ENCODE measurements at places on chromosomes 3 and 15.

GRCh38 chr3:27500035-27500434 lies 15.9 kb upstream of the SLC4A7 start:
- DNase-seq: no peak

- no peak for DNase-seq
Measured at GRCh38 chr15:78224023-78224411, 10.3 kb downstream of the ACSBG1 start.

DNA sequence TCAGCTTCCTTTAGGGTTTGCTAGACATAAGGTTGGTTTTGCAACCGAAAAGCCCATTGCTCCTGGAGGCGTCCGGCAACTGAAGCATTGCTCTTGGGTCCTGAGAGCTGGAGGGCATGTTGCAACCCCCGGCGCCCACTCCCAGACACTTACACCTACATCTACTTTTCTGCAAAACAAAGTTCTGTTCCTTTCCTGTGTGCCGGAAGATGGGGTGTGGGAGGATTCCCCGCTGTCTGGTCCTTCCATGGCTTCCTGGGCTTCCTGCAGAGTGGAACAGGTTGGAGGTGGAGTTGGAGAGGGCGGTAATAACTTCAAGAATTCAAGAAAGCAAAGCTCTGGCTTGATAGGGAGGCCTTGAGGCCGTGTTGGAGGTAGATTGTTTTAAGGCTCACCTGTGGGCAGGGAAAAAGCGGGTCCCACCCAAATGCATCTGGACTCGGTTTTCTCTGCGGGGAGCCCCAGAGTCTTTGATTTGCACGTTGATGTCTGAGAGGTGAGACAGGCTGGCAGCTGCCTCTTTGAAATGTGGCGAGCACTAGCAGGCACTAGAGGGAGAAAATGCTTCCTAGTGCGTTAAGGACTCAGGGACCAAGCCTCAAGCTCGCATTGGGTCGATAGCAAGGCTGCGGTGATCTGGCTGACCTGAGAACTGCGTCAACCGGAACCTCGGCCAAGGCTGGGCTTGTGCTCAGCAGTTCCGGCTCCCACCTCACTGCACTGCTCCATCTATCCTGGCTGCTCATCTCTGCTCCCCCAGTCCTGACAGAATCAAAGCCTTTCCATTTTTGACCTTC lies 39.5 kb downstream of the NR2F2 start:
- DNase-seq: no peak

DNA sequence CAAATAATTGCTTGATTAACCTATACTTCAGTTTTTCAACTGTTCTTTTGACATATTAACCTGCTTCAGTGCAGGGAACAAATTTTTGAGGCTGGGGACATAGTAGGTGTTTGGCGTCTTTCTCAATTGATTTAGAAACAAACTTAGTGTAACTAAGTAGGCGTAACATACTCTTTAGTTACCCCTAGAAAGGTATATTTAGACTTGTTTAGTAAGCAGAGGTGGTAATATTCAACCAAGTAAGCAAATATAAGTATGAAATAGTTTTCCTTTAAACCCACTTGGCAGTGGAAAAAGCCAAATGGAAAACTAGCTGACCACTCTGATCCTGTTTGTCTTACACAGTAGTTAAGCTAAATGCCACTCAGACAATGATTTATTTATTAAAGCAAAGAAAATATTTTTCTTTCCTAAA lies 113.2 kb downstream of the MBNL1 start:
- DNase-seq: no peak

GRCh38 chr3:45371621-45372020 lies 16.8 kb upstream of the LARS2 start:
- DNase-seq: no peak

DNA sequence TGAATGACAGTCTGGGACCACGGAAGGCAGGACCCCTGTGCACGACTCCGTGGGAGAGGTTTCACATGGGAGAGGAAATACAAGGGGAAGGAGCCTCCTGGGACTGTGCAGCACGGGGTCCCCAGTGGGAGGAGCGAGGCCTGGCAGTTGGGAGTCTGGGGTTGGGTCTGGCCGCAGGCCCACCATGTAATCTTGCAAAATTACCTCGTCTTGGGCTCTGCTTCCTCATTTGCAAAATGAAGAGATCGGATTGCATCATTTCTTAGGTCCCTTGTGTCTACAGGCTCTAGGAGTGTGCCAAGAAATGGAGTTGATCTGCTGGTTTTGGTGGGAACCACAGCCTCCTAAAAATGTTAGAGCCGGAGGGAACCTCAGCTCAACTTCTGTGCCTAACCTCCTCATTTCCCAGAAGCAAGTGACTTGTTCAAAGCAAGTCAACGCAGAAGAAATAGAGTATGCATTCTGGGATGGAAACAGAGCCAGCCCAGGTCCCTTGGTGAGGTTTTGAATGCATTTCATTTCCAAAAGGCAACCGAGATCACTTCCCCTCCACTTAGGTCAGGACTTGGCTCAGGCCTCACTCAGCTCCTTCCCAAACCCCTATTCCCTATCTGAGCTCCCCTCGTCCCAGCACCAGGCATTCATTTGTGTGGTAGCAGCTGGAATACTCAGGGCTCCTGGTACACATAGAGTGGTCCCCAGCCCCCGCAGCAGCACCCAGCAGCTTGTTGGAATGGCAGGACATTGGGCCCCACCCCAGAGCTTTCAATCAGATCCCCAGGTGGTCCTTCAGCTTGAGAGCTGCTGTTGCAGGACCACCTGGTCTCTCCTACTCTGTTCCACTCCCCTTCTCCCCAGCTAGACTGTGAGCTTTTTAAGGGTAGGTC lies 267.7 kb downstream of the XXYLT1 start:
- DNase-seq: no peak

DNA sequence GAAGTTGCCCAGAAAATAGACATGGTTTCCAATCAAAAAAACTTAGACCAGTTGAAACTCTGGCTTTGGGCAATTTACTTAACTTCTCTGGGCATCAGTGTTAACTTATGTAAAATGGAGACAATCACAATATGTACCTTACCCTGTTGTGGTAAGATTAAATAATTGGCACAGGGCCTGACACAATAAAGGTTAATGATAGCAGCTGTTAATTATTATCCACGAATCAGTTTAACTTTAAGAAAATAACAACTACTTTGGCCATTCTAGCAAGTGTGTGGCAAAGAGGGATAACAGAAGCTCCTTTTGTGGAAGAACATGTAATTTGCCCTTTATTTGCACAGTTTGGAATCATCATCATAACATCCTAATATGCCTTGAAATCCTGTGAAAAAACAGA lies 787.6 kb downstream of the FHIT start:
- DNase-seq: no peak

DNA sequence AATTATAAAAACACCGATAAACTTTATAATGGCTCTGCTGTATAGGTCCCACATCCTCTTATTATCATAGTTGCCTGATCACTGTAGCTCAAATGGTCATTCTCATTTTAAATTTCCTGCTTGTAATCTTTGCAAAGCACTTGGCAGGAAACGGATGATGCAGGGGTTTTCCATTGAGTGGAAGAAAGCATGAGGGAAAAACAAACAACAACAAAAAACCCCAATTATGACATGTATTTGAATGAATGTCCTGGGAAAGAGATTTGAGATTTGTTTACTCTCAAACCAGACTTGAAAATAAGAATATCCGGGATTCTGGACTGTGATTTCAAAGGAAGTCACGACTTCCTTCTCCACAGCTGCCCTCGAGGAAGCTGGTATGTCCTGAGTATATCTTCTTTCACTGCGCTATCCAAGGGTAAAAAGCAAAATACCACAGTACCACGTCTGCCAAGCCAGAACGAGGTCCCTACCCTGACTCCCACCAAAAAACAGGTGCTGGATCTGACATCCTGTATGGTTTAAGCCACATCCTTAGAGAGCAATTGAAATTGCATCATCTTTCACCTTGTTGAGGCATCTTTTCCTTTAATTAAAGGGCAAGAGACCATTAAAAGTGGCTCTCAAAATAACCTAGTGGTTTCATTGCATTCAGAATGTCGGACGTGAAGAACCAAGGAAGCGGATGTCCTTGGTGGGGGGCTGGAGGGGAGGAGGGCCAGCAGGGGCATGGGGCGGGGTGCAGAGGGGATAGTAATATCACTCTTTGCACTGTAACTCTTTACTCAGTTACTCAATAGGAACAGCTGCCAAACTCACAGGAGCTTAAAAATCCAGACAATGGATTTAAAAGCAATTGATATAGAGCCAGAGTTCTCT lies 13.5 kb upstream of the TIPIN start:
- DNase-seq: peak; percentile 3

- no peak for DNase-seq
Measured at GRCh38 chr3:27729325-27729724, 7.2 kb upstream of the EOMES start.

DNA sequence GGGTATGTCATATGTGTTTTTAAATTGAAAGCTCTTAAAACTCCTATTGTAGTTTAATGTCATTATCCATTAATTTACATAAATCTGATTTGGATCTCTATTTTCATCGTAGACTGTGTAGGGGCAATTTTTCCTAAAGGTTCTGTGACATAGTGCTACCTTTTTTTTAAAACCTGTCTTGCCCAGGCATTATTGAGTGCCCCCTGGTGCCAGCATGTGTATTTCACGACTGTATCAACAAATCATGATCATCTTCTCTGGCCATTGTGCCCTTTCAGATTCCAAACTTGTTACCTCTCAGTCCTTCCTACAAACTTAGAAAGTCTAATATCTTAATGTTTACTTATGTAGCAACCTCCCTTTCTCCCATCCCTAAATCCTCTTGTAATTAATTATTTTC lies 97.2 kb upstream of the FLNB start:
- no peak for DNase-seq

DNA sequence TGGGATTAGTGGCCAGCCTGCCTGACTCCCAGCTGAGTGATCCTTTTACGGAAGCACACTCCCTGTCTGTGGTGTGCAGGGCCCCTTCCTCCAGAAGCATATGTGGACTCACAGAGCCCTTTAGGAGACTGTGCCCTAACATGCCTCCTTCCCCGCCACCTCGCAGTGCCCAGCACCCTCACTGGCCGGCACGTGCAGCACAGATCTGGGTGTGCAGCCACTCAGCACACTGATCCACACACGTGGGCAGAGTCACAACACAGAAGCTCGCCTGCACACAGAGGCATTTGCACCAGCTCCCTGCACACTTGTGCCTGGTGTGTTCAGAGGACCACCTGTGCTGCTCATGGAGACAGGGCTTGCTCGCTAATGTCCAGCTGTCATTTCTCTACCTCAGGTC lies 23.6 kb upstream of the CSPG4 start:
- DNase-seq: no peak

GRCh38 chr15:68681836-68682235 lies 103.0 kb downstream of the CORO2B start:
- no peak for DNase-seq

- DNase-seq: no peak
Measured at GRCh38 chr15:34650177-34650576, 66.7 kb upstream of the GOLGA8B start.

- peak; percentile 95 for DNase-seq
Measured at GRCh38 chr15:36177590-36178302, 401.7 kb upstream of the CDIN1 start.

- peak; percentile 93 for DNase-seq
Measured at GRCh38 chr15:61327019-61327631, 98.0 kb upstream of the RORA start.

GRCh38 chr15:75662823-75663519 lies 15.3 kb downstream of the SNX33 start:
- DNase-seq: no peak

DNA sequence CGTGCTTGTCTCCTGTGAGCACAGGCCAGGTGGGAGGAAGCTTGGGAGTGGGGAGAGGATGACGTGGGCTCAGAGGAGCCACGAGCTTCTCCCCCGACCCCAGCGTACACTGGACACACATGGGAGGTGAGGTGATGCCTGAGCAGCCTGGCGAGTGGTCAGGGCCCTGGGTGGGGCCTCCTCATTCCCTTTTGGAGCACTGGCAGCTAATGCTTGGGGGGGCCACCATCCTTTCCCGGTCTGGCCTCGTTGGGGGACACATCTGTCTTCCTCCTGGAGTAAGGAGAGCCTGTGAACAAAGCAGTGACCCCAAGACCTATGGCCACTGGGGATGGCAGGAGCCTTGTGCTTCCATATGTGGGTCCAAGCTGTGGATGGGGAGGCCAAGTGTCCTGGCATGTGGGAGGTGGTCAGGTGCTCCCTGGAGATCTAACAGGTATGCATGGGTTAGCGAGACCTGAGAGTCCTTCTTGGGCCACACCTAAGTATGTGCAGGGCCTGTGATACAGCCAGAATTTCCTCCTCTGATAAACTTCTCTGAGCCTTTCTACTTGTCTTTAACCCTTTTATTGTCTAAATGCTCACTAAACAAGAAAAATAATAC lies 9.5 kb downstream of the KLF13 start:
- no peak for DNase-seq

- DNase-seq: no peak
Measured at GRCh38 chr15:98676586-98677270, 28.4 kb downstream of the IGF1R start.

- DNase-seq: no peak
Measured at GRCh38 chr3:112085735-112086075, 484 bp upstream of the C3orf52 start.

DNA sequence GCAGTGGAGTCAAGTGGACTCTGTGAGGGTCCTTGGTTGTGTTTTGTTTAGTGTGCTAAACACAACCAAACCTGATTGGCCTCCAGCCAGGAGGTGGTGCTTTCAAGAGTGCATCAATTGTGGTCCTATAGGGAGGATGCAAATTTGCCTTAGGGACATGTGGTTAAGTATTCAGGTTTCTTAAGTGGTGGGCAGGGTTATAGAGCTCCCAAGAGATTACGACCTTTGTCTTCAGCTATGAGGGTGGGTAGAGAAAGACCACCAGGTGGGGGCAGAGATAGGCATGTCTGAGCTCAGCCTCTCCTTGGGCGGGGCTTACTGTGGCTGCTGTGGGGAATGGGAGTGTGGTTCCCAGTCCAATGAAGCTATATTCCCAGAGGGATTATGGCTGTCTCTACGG lies 186.6 kb downstream of the SQOR start:
- no peak for DNase-seq

GRCh38 chr3:14957153-14957552 lies 9.8 kb downstream of the NR2C2 start:
- no peak for DNase-seq

DNA sequence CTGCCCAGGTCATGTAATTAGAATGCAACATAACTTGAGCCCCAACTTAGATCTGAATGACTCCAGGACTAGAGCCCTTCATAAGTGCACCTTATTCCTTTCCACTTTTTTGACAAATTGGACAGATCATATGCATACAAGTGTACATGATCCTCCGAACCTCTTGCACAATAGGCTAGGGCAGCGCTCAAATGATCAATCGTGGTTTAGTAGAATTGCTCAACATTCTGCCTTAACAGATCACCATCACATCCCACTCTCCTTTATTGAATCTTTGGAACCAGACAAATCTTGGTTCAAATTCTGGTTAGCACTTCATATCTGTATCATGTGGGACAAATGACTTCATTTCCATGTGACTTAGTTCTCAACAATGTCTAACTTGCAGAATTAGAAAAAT lies 106.8 kb upstream of the CDIN1 start:
- no peak for DNase-seq

DNA sequence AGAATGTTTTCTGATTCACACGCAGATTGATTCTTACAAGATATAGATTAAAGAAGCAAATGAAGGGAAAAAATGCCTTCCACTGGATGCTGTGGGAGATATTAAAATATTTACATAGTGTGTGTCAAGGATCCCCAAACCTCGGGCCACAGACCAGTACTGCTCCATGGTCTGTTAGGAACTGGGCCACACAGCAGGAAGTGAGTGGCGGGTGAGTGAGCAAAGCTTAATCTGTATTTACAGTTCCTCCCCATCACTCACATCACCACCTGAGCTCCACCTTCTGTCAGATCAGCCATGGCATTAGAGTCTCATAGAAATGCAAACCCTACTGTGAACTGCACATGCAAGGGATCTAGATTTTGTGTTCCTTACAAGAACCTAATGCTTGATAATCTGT lies 552.6 kb upstream of the GOLIM4 start:
- DNase-seq: no peak

- no peak for DNase-seq
Measured at GRCh38 chr3:81765400-81765799, 4.0 kb upstream of the GBE1 start.

All from COR-L47 (cell line).